ENCODE measurements at places on chromosomes 11 and 22.

GRCh38 chr22:36334081-36334820 is 53.5 kb downstream of the MYH9 start:
- DNase-seq, result no peak

DNA sequence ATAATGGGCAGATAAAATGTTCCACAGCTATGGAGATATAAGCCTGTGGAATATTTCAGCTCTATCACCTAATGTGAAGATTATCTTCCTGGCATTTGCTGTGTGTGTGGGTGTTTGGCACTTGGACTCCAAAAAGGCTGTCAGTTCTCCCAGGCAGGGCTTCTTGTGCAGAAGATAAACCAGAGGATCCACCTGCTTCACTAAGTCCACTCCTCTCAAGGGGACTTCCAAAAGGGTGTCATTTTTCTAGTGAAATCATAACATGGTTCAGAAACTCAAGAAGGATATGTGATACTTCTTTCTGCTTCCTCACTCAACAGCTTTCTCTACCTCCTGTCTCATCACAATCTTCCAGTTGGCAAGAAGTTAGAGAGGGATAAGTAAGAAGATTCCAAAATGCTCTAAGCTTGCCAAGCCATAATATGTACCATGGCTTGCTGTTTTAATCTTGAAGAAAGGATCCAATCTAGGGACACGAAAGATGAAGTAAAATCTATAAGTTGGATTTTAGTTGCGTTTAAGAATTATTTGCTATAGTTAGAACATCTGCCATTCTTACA is 206.2 kb upstream of the MTMR2 start:
- no peak for DNase-seq

GRCh38 chr22:40243891-40244290 is 66.2 kb downstream of the TNRC6B start:
- DNase-seq, result no peak

- DNase-seq, result no peak
These were observed 4.2 kb upstream of the RPS19BP1 start for GRCh38 chr22:39536711-39537110.

GRCh38 chr22:17906978-17907747 is 117.2 kb downstream of the MICAL3 start:
- no peak for DNase-seq

GRCh38 chr22:41826430-41827383 is 6.2 kb upstream of the SREBF2 start:
- DNase-seq, result no peak

DNA sequence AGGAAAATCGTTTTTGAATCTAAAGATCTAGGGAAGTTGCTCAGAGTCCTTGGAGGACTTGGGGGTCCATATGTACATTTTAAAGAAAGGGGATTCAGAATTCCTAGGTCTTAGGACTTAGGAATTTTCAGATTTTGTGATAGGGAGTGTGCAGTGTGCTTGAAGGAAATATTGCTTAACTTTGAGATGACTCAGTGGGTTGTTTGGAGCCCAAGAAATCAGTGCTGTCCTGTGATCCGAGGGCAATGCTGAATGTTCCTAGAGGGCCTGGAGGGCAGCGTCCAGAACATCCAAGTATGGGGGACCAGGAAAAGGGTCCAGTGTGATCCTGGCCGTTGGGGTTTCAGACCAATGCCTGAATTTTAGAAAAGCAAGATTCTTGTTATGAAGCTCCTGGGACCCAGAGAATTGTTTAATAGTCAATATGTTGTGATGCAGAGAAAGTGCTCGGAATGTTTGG is 3.1 kb upstream of the IGF2 start:
- DNase-seq, result no peak

GRCh38 chr11:82732734-82733443 is 775 bp downstream of the FAM181B start:
- DNase-seq, result no peak

DNA sequence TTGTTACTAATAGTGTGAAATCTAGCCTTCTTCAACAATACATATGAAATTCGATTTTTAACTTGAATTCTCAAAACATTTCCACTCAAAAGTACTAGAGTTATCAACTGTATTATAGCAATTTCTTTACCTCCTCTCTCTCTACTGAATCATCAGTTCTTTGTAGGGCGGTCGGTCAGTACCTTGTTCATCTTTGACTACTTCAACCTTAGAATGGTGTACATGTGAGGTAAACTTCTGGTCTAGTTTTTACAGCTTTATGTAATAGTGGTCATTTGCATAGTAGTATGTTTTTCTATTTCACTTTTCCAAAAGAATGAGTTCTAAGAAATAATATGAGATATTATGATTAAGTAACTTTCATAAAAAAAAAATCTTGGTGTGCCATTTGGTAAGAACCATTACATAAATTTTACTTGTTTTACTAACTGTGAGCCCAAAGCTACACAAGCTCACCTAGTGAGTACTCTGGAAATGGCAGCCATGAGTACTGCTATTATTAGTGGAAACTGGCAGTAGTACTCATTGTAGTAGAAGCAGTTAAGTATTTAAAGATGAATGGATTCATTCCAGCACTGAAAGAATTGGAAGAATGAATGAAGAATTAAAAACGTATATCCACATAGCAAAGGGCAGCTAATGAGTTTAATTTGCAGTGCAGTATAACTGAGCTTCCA is 30.1 kb downstream of the SESN3 start:
- DNase-seq, result no peak

DNA sequence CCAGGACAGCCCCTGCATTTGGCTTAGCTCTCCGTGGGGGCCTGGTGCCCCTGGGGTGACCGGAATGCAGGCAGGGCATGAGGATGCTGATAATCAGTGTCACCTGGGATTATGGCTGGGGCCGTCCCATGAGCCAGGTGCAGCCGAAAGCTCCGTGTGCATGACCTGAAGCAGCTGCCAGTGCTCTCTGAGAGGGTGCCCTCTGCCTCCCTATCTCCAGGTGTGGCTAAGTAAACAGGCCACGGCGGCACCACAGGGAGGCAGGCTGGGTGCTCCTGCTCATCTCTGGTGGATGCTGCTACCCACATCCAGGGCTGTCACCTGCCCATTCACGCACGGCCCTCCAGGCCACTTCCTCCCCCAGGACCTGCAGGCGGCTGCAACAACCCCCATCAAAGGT is 29.8 kb downstream of the DUSP8 start:
- DNase-seq, result no peak

- no peak for DNase-seq
These were observed 11.3 kb upstream of the CXCR5 start for GRCh38 chr11:118872403-118872821.

DNA sequence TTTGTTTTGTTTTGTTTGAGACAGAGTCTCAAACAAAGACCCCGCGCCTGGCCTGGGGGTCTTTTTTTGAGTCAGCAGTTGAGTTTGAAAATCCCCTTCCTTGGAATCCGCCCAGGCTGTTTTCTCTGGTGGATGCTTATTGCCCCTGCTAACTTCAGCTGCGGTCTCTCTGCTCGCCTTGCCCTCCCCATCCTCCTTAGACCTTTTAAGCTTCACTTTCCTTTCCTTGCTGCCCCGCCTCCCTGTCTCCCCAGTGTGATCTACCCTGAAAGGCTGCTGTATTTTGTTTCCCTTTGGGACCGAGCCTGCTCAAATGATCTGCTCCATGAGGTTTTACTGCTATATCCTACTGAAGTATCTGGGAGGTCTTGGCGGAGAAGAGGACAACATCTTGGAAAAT is 2.5 kb downstream of the USP18 start:
- no peak for DNase-seq

GRCh38 chr11:11978098-11978637 is 30.3 kb downstream of the DKK3 start:
- DNase-seq, result no peak

GRCh38 chr11:36034551-36035331 is 90.9 kb downstream of the LDLRAD3 start:
- peak; percentile 17 for DNase-seq

GRCh38 chr22:45867118-45867905 is 109.7 kb downstream of the WNT7B start:
- no peak for DNase-seq

- peak; percentile 81 for DNase-seq
These were observed 14.0 kb downstream of the SGSM1 start for GRCh38 chr22:24819911-24820461.
